ENCODE measurements at places on chromosomes 5 and 9.

GRCh38 chr5:3715062-3715461 lies 119.4 kb downstream of the IRX1 start:
- DNase-seq: no peak

GRCh38 chr5:80998590-80998979 lies 38.4 kb downstream of the RASGRF2 start:
- DNase-seq: no peak

GRCh38 chr9:431701-432100 lies 217.0 kb downstream of the DOCK8 start:
- DNase-seq: no peak

DNA sequence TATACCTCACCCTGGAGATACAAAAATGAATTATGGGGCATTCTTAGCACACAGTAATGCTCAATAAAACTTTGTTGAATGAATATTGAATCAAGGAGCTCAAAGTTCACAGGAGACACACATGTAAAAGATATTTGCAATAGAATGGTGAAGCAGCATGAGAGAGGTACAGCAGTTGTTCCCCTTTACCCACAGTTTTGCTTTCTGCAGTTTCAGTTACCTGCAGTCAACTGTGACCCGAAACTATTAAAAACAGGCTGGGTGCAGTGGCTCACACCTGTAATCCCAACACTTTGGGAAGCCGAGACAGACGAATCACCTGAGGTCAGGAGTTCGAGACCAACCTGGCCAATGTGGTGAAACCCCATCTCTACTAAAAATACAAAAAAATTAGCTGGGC lies 2.4 kb upstream of the OR5C1 start:
- DNase-seq: no peak

DNA sequence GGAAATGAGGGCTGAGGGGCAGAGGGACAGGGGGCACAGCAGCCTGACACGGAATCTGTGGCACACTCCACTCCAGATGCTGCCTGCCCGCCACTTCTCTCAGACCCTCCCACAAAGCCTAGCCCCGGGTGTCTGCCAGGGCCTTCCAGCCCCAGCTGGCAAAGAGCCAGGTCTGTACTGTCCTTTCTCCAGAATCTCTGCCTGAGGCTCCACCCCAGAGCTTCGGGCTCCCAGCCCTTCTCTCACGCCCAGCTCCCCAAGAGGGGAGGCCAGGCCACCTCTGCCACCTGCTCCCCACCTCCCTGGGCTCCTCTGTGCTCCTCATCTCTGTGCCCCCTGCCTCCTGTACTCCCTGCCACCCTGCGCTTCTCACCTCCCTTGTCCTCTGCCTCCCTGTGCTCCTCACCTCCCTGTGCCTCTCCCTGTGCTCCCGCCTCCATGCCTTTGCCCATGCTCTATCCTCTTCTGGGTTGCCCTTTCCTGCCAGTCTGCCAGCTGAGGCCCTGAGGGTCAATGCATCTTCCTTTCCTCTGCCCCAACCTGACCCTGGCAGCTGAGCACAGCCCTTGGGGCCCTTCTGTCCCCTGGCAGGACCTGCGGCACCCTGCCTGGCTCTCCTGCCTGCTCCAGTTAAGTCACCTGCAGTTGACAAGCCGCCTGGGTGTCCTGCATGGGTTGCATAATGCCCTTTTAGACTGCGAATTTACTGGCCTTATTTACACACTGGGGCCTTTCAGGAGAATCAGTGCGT lies 36.4 kb downstream of the RASGEF1C start:
- no peak for DNase-seq

GRCh38 chr5:157366741-157367674 lies 93.0 kb upstream of the NIPAL4 start:
- no peak for DNase-seq

- DNase-seq: no peak
Measured at GRCh38 chr9:70531311-70531710, 116.9 kb upstream of the KLF9 start.

DNA sequence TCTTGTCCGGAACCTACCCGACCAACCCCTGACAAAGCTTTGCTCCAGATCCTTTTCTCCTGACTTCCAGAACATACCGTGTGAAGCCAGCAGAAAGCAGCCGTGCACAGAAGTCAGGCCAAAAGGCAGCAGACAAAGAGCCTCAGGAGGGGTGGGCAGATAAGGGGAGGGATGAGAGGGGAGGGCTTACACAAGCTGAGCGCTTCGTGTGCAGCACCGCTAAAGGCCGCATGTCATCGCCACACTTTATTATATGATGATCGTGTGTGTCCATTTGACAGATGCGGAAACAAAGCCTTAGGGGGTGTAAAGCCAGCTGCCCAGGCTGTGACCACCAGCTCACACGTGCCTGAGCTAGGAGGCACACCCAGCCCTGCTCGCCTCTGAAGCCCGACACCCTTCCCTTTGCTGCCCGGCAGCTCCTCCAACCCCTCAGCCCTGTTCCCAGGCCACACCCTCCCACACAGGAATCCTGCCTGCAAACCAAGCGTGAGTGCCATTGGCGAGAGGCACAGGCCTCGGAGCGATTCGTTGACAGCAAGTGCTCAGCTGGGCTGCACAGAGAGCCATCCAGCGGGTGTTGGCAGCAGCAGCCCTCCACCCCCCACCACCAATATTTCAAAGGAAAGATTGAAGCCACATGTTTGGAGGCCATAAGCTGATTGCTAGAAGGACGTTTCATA lies 170.5 kb upstream of the SMIM23 start:
- no peak for DNase-seq
